Stimulated activated CD8-positive, alpha-beta memory T cell treated with anti-CD3 and anti-CD28 coated beads, Interleukin-7, amount 100 ng/mL, for 1 hour (primary cell): ENCODE measurements at places on chromosomes 5 and 9.

DNA sequence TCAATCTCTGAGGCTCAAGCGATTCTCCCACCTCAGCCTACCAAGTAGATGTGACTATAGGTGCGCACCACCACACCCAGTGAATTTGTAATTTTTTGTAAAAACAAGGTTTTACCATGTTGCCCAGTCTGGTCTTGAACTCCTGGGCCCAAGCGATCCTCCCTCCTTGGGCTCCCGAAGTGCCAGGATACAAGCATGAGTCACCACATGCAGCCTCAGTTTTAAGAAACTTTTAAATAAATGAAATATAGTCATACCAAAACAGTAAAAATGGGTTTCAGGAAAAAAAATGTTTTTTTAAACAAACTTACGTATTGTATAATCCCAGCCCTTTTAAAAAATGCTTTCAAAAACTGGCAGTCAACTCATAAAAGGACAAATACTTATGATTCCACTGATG is 26.6 kb downstream of the FXN start:
- no peak for DNase-seq

- no peak for DNase-seq
These were observed 24.3 kb downstream of the CENPP start for GRCh38 chr9:92349771-92350739.

DNA sequence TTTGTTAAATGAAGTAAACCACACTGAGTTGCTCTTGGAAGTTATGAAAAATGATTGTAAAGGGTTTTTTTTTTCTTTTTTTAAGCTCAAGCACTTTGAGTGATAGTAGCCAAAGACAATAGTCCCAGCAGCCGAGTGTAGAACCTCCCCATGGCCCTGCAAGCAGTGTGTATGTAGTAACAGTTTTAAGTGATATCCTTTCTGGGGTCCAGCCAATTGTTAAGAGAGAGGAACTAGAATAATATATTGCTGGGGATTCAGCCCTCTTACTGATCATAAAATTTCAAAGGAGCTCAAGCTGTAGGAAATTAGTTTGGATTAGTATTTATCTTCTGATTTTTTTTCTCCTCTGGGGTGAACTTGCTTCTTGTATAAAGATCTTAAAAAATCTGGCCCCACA is 43.2 kb downstream of the NPR3 start:
- DNase-seq, result no peak

DNA sequence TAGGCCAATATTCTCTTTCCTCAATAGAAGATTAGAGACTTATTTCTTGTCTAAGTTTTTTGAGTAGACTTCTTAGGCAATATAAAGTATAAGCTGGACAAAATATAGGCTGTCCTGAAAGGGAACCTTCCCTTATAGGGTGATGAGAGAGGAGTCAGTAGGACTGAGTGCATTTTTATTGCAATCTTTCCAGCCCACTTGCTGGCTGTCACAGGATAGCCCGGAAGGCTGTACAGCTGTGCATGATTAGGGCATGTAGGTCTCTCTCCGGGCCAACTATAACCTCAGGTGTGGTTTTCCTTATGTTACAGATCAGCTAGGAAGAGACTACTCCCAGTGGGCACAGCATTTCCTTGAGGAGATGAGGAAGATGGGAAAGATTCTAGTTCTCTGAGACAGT is 159.8 kb upstream of the MEF2C start:
- DNase-seq, result no peak

GRCh38 chr5:116358911-116359418 is 215.7 kb downstream of the SEMA6A start:
- no peak for DNase-seq

DNA sequence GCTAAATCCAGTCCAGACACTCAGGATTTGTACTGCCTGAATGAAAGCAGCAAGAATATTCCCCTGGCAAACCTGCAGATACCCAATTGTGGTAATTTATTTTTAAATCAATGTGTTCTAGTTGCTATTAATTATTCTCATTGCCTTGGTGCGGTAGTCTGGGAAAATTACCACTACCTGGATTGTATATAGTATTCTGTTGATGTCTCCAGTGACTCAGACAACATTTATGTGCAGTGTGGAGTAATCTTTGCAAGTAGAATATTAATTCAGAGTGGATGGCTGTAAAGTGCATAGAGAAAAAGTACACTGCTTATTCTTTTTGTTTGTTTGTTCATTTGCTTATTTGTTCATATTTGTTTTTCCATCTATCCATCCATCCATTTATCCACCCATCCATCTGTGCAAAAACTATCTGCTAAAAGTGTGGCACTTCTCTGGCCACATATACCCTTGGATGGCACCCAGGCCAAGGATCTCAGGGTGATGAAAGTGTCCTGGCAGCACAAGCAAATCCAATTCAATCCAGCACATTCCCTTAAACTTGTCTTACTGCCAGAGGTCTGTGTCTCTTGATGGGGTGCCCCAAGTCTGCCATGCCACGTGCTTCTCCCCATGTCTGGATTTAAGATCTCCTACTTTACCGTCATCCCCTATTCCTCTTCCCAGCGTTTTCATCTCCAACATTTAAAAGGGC is 41.3 kb downstream of the NTRK2 start:
- DNase-seq, result no peak

DNA sequence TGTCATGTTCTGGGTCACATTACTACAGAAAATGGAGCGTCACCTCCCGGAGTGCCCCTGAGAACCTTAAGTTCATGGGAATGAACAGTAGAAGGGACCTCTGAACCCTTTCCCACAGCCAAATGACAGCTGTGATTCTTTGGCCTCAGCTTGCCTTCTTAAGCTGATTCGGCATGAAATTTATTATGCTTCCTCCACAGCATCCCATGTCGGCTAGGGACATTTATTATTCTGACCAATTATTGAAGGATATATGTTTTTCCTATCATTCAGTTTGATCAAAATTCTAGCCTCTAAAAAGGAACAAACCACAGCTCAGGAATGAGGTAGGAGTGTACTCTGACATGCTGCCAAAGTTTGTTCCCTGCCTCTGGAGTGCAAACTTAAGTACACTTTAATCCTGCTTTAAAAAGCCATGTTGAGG is 440.6 kb downstream of the CETN3 start:
- DNase-seq, result no peak

DNA sequence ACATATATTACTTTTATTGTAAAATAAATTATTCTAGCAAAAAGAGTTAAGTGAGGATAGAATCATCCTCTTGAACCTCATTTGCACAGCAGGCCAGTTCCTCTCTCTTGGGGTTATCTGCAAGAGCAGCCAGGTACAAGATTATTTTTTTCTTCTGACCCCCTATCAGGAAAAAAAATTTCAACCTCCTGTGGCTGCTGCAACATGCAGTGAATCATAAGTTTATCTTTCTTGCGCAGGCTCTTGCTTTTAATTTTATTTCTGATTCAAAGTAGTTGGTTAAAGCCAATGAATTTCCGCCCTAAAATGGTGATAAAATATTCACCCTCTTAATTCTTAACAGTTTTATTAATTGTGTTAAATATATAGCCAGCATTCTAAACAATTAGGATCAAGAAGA is 69.7 kb upstream of the PPP3R2 start:
- DNase-seq, result no peak

DNA sequence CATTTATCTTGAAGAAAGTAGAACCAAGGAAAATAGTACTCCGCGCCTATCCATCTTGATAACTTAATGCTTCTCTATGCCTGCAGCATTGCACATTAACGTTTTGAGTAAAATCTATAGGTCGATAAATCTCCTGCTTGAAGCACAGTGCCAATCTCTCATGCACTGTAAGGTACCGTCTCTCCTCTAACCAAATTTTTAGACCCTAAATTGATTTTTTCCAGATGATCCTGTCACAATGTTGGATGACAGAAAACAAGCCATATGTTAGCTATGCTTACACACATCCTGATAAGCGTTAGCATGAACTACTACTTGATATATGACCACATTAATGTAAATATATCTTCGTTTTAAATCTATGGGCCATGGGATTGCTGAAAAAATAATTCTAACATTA is 723.8 kb upstream of the CDH6 start:
- DNase-seq, result no peak

- no peak for DNase-seq
These were observed 144.4 kb upstream of the PHYKPL start for GRCh38 chr5:178376921-178377582.

GRCh38 chr9:108296056-108296455 is 559.7 kb downstream of the ACTL7B start:
- no peak for DNase-seq

DNA sequence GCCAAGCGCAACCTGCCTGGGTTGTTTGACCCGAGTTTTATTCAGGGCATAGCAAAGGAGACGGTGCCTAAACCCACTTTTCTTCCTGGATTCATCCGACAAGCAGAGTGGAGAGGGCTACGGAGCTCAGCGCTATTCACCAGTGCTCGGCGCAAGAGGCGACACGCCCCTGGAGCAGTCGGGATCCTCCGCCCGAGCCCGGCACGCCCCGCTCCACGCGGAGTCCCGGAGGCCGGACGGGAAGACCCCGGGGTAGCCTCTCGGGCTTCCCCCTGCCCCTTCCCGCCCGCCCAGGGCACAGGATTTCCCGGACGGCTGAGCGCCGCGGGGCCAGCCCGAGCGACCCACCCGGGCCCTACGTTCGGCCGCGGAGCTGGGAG is 427 bp downstream of the SERINC5 start:
- DNase-seq, result no peak

DNA sequence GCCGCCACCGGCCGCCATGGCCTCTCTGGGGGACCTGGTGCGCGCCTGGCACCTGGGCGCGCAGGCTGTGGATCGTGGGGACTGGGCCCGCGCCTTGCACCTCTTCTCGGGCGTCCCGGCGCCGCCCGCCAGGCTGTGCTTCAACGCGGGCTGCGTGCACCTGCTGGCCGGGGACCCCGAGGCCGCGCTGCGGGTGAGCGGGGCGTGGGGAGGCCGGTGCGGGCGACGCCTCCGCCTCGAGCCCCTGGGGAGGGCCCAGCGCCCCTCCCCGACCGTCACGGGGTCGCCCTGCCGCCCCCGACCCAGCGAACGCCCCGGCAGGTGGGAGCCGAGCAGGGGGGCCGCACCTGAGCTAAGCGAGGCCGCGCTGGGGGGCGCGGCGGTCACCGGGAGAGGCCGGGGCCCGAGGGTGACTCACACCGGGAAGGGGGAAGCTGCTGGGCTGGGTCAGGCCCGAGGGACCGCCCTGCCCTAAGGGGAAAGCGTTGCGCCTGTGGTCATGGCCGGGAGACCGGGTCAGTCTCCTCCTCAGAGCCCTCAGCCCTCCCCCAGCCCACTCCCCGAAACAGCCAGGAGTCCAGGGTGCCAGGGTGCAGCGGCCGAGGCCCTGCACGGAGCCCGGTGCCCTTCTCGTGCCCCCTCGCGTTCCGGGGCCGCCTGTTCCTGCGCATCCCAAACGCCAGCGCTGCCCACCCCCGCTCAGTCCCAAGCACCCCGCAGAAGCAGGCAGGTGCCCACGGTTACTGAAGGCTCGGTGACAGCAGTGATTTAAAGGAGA is 510 bp downstream of the NOXA1 start:
- no peak for DNase-seq

DNA sequence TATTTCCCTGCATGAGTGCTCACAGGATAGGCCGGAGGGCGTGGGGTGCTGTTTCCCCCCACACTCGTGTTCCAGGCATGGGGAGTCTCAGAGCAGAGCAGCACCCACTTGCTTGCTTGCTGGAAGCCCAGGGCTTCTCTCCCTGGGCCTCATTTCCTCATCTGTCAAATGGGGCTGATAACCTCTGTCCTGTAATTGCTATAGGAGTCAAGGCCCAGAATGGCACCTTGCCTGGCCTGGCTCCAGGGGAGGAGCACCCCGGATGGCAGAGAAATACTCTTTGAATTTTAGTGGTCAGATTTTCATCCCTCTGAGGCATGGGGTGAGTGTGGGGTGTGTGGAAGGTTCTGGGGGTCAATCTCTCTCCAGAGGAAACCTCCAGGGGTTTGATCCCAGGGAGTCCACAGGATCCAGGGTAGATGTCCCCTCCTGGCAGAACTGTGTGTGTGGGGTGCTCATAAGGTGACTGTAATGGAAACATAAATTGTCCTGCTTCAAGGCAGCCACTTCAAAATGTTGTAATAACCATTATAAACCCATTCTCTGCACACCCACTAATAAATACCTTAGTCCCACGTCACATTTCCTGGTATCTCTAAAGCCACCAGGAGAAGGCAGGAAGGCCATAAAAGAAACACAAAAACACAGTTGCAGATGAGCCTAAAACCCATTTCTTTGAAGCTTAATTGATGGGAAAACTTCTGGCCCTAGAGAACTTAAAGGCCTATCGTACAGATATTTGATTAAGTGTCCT is 272.2 kb downstream of the FSTL4 start:
- no peak for DNase-seq

- no peak for DNase-seq
These were observed 88.6 kb upstream of the FBN2 start for GRCh38 chr5:128626536-128627090.

- no peak for DNase-seq
These were observed 101.3 kb downstream of the RASEF start for GRCh38 chr9:82961504-82962125.

DNA sequence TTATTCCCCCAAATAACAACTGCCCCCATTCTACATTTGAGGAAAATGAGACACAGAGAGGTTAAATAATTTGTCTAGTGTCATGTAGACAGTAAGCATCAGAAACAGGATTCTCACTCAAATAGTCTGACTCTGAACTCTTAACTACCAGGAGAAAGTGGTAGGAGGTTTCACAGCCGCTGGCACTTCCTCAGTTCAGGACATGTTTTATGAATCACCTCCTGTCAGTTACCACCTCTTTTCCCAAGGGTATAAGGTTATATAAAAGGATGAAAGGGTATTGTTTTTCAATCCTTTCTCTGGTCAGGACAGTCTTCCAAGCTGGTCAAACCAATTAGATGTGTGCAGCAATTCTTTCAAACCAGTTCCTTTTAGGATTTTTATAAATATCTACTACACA is 52.1 kb downstream of the TSSK1B start:
- DNase-seq, result no peak

DNA sequence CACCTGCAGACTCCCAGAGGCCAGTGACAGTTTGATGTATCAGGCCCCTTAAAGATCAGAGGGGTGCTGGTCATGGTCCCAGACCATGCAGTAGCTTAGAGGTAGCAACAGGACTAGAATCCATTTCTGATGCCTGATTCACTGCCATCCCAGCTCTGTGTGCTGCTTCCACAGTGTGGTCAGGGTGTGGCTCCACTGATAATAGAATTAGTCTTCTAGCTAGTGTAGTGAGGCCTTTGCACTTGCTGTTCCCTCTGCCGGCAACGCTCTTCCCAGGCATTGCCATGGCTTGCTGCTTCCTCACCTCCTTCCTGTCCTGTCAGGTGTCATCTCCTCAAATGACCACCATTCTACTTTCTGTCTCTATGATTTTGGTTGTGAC is 15.8 kb downstream of the PPARGC1B start:
- no peak for DNase-seq

GRCh38 chr9:4875559-4875958 is 82.8 kb downstream of the RCL1 start:
- no peak for DNase-seq
